ENCODE measurements at places on chromosomes 7 and 10.

DNA sequence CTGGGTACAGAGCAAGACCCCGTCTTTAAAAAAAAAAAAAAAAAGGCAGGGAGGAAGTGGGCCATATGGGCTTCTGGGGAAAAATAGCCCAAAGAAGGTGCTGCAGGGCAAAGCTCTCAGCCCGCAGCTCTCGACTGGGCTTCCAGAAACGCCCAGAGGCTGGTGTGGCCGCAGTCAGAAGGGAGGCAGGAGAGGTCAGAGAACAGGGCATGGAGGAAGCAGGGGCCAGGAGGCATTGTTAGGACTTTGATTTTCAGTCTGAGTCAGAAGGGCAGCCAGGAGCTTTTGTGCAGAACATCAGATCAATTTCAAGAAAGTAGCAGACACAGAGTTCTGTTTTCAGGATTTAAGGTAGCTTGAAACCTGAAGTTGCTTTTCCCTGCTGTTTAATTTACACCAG, 35.3 kb upstream of the CYTH3 start:
- no peaks in the 10 kb centered on the region for H3K36me3 ChIP-seq
- no peak overlapping the region for H3K4me3 ChIP-seq
- peaks cover 14% of the 10 kb centered on the region for H3K4me1 ChIP-seq
- H3K27ac ChIP-seq: no peak overlapping the region
- no peak for DNase-seq

DNA sequence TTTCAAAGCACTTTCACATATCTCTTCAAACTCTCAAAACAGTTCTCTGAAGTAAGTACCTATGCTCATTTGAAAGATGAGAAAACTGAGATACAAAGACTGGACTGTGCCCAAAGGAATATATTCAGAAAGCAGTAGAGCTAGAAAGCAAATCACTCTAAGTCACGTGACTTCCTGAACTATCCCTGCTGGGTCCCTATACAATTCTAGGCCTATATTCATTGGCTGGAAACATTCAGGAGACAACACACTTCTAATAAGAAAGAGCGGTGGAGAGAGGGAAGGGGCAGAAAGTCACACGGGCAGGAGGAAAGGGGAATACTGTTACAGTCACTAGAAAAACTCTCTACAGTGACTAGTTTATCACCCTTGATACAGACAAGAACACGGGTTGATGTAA, 140.0 kb downstream of the CHCHD3 start:
- no peak overlapping the region for H3K27ac ChIP-seq
- no peak overlapping the region for H3K4me3 ChIP-seq
- H3K27me3 ChIP-seq: no peaks in the 10 kb centered on the region
- H3K4me1 ChIP-seq: no peaks in the 10 kb centered on the region
- peaks cover 2% of the 10 kb centered on the region for H3K36me3 ChIP-seq
- no peak for DNase-seq

GRCh38 chr7:117205873-117206272, 117.0 kb downstream of the WNT2 start:
- no peak overlapping the region for H3K27ac ChIP-seq
- H3K27me3 ChIP-seq: no peaks in the 10 kb centered on the region
- peaks cover 26% of the 10 kb centered on the region for H3K36me3 ChIP-seq
- no peak for DNase-seq
- peaks cover 20% of the 10 kb centered on the region for H3K4me1 ChIP-seq
- no peak overlapping the region for H3K4me3 ChIP-seq

DNA sequence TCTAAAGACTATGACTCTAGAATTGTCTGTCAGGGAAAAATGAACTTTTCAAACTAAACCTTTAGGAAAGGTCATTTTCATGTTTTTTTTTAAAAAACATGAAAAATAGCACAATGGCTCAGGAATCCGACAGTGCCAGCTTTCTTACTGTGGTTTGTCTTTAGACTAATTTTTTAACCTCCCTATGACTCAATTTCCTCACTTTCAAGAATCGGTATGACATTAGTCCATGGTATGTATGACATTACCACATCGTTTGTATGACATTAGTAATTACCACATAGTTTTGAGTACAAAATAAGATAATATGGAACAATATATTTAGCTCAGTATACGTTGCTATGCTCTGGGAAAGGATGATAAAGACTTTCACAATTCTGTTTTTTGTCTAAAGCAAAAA, 383.2 kb downstream of the PTPRN2 start:
- H3K36me3 ChIP-seq: no peaks in the 10 kb centered on the region
- H3K4me3 ChIP-seq: no peak overlapping the region
- H3K27ac ChIP-seq: no peak overlapping the region
- no peak for DNase-seq
- no peaks in the 10 kb centered on the region for H3K4me1 ChIP-seq

- H3K27ac ChIP-seq: no peak overlapping the region
- peak; percentile 76 for DNase-seq
- H3K4me1 ChIP-seq: peaks cover 27% of the 10 kb centered on the region
- peak overlapping the region; percentile 74 for H3K4me3 ChIP-seq
- no peaks in the 10 kb centered on the region for H3K36me3 ChIP-seq
- H3K27me3 ChIP-seq: peaks cover 61% of the 10 kb centered on the region
Measured at GRCh38 chr7:136869001-136869961, 829 bp downstream of the CHRM2 start.

DNA sequence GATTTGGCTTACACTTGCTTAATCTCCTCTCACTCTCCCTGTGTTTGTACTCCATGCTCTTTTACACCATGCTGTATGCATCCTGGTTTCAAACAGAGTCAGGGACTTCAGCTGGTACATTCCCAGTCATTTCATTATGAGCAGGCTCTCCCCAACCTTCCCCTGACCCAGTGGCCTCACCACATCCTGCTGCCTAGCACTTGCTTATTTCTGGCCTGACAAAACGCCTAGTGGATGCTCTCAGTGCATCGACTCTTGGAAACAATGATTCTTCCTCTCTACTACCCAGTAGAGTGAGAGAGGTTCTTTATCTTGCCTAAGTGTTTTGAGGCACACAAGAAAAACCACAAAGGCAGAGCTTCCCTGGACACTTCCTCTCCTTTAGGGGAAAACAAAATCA, 63.4 kb downstream of the CAV1 start:
- H3K36me3 ChIP-seq: no peaks in the 10 kb centered on the region
- H3K27me3 ChIP-seq: no peaks in the 10 kb centered on the region
- peaks cover 46% of the 10 kb centered on the region for H3K4me1 ChIP-seq
- no peak for DNase-seq
- H3K27ac ChIP-seq: peak overlapping the region; percentile 62
- no peak overlapping the region for H3K4me3 ChIP-seq

DNA sequence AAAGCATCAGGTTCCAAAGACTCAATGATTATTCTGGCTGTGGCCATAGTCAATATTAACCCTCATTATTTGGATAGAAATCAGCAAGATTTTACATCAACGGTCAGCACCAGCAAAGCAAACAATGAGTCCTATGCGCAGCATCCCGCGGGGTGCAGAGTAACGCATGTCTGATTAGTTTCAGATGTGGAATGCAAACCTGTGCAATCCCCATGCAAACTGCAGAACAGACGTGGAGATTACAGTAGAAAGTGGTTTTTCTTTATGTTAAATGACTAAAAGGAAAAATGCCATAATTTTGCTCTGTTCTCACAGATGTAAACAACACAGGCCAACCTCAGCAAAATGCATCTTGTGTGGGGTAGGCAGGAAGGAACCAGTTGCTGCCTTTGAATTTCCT, 258.1 kb upstream of the GRB10 start:
- no peaks in the 10 kb centered on the region for H3K36me3 ChIP-seq
- H3K4me3 ChIP-seq: no peak overlapping the region
- peaks cover 21% of the 10 kb centered on the region for H3K4me1 ChIP-seq
- no peaks in the 10 kb centered on the region for H3K27me3 ChIP-seq

GRCh38 chr10:77879710-77880109, 46.8 kb downstream of the DLG5 start:
- H3K36me3 ChIP-seq: peaks cover 2% of the 10 kb centered on the region
- H3K27ac ChIP-seq: peak overlapping the region; percentile 8
- H3K27me3 ChIP-seq: no peaks in the 10 kb centered on the region
- no peak for DNase-seq
- peaks cover 22% of the 10 kb centered on the region for H3K4me1 ChIP-seq

DNA sequence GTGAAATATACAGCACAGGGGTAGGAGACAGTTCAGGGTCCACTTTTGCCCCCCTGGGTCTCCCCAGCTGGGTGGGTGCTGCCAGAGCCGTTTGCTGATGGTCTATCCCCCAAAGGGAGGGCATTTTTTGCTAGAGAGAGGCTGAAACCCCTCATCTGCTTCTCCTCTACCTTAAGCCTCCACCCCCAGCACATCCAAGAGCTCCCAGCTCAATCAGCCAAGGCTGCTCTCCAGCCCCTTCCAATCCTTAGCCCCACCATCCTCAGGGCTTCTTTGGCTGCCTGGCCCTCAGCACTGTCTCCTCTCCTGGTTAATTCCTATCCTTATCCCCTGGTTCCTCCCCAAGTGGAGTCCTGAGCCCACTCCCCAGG, 153.1 kb downstream of the AOAH start:
- no peak overlapping the region for H3K27ac ChIP-seq
- H3K4me1 ChIP-seq: no peaks in the 10 kb centered on the region
- H3K36me3 ChIP-seq: no peaks in the 10 kb centered on the region
- H3K4me3 ChIP-seq: no peak overlapping the region

- no peak overlapping the region for H3K4me3 ChIP-seq
- H3K27me3 ChIP-seq: no peaks in the 10 kb centered on the region
- no peak for DNase-seq
Measured at GRCh38 chr10:3655528-3655927, 129.5 kb downstream of the KLF6 start.

GRCh38 chr10:122504610-122504950, 43.2 kb downstream of the HTRA1 start:
- peaks cover 66% of the 10 kb centered on the region for H3K4me1 ChIP-seq
- no peaks in the 10 kb centered on the region for H3K27me3 ChIP-seq
- peaks cover 46% of the 10 kb centered on the region for H3K36me3 ChIP-seq
- no peak for DNase-seq
- H3K27ac ChIP-seq: peak overlapping the region; percentile 96
- H3K4me3 ChIP-seq: peak overlapping the region; percentile 28

DNA sequence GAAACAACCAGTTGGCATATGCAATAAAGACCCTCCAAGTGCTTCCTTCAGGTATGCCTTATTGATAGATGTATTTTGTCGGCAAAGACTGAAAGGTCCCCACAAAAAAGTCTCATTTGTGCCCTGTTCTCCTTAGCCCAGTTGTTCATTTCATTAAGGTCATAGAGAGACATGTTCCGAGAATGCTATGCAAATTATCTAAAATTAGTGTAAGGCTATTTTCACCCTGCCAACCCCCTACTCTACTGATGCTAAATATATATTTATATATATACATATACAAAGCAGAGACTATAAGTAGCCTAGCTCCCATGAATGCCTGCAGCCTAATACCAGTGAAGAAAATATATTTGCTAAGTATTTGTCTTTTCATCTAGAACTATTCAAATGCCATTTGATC, 96.7 kb upstream of the ADO start:
- H3K27ac ChIP-seq: no peak overlapping the region
- no peaks in the 10 kb centered on the region for H3K27me3 ChIP-seq
- peaks cover 2% of the 10 kb centered on the region for H3K36me3 ChIP-seq

DNA sequence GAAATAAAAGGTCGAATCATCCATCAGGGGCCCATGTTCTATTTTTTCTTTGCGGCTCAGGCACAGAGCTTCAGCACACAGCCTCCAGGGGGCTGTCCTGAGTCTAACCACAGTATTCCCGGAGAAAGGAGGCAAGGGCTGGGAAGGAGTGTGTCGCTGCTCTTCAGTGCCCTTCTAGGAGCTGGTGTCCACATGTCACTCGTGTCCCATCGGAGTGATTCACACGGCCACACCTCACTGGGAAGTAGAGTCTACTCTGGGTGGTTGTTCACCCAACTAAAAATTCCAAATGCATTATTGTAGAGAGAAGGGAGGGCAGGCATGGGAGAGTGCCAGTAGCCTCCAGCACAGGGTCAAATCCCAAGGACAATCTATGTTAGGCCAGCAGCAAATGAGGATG, 114.8 kb upstream of the LANCL2 start:
- no peaks in the 10 kb centered on the region for H3K36me3 ChIP-seq
- DNase-seq: no peak
- H3K4me1 ChIP-seq: peaks cover 31% of the 10 kb centered on the region
- no peak overlapping the region for H3K27ac ChIP-seq

GRCh38 chr10:90579602-90580242, 278.1 kb downstream of the HTR7 start:
- DNase-seq: no peak
- H3K36me3 ChIP-seq: no peaks in the 10 kb centered on the region
- H3K27ac ChIP-seq: no peak overlapping the region
- no peaks in the 10 kb centered on the region for H3K4me1 ChIP-seq
- H3K27me3 ChIP-seq: peaks cover 17% of the 10 kb centered on the region

DNA sequence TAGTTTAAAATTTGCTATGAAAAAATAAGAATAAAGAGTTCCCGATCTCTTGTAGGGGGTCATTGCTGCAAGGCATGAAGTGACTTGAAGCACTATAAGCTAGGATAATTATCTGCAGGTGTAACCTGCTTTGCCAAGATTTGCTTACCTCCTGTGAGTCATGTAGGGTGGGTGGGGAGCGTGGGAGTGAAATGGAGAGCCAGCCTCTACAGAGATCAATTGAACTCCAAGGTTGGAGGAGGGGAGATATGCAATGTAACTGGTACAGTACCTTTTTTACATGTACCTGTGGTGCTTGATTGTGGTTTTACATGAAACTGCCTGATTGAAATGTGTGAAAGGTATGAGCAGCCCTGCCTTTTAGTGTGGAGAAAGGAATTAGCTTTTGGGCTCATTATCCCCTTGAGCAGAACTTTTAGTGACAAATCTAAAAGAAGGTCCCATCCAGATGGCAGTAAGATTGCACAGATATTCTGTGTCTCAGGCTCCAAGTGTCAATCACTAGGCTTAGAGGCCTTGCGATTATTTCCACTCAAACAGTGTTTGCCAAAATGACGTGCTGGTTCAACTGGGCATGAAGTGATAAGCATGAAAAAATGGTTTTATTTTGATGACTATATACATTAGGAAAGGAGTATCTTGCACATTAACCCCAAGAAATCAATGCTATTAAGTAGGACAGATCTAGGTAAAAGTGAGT, 138.6 kb upstream of the GRB10 start:
- DNase-seq: no peak
- H3K4me1 ChIP-seq: no peaks in the 10 kb centered on the region
- peaks cover 13% of the 10 kb centered on the region for H3K27me3 ChIP-seq
- H3K36me3 ChIP-seq: no peaks in the 10 kb centered on the region
- H3K4me3 ChIP-seq: no peak overlapping the region
- no peak overlapping the region for H3K27ac ChIP-seq

DNA sequence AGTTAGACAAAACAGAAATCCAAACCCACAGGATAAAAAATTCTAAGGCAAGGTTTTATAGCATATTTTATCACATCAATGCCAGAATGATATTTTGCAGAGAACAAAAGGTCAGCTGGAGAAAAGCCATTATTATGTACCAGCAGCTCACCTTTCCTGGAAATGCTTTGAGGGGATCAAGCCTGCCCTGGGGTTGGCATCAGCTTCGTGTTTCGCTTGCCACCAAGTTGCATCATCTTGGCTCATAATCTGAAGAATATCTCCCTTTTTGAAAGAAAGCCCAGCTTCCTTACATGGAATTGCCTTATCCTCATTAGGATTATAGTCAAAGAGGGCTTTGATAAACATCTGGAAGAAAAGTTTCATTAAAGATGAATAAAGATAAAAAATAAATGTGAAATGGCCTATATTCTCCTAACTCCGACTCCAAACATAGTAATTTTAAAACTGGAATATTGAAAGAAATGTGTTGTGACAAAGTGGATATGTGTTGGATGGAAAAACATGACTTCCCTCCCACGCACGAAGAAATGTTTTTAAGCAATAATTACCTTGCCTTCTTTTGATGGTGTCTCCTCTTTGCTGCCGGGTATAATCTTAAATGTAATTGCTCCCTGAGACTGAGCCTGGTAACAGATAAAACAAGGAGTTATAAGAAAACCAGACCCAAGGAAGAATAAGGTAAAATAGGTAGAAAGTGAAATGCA, 121.3 kb upstream of the ODAD2 start:
- no peak for DNase-seq
- H3K27ac ChIP-seq: peak overlapping the region; percentile 88
- peaks cover 4% of the 10 kb centered on the region for H3K36me3 ChIP-seq
- H3K4me1 ChIP-seq: peaks cover 54% of the 10 kb centered on the region
- H3K27me3 ChIP-seq: no peaks in the 10 kb centered on the region
